ENCODE measurements at places on chromosomes 1 and 21.

DNA sequence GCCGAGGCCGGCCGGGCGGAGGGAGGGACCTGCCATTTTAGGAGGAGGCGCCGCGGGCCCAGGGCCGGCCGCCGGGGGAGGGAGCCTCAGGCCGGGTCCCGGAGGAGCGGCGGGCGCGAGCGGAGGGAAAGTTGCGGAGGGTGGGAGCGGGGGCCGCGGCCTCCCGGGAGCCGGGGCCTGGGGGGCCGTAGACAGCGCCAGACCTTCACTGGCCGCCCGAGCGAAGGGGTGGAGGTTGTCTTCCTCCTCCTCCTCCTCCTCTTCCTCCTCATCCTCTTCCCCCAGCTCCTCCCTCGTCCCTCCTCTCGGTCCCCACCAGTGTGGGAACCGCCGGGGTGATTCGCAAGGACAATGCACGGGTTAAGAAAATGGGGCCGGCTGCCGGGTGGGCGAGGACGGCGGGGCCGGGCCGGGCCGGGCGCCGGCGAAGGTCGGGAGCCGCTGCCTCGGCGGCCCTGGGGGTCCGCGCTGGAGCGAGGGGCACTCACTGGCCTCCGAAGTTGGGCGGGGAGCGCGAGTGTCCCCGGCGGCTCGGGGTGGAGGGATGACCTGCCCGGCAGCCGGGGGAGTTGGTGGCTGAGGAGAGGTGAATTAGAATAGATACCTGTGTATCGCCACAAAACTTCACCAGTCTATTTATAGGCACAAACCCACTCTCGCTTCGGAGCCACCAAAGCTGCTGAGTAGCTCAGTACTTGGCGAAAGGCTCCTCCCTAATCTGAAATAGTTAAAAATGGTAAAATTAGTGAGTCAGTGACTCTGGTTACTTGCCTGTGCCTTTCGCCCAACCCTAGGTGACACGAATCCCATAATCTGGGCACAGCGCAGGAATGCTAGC lies 1.3 kb downstream of the DYRK1A start:
- no peak for DNase-seq

- no peak for DNase-seq
Observed at GRCh38 chr1:175673371-175674150, 69.8 kb downstream of the TNR start.

DNA sequence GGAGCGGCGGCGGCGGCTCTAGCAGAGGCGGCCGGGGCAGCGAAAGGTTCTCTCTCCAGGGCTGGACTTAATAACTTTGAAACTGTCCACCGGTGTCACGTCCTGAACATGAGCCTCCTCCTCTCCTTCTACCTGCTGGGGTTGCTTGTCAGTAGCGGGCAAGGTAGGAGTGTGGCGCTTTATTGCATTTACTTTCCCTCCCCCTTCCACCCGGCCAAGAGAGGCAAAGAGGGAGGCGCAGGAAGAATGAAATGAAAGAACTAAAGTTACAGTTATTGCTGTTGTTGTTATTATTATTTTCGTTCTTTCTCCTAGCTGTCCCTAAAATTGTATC lies 214 bp downstream of the NCAM2 start:
- DNase-seq, result no peak

GRCh38 chr1:234997896-234998741 lies 130.5 kb downstream of the TOMM20 start:
- DNase-seq, result no peak

GRCh38 chr1:62355095-62355494 lies 35.9 kb upstream of the KANK4 start:
- DNase-seq, result no peak

DNA sequence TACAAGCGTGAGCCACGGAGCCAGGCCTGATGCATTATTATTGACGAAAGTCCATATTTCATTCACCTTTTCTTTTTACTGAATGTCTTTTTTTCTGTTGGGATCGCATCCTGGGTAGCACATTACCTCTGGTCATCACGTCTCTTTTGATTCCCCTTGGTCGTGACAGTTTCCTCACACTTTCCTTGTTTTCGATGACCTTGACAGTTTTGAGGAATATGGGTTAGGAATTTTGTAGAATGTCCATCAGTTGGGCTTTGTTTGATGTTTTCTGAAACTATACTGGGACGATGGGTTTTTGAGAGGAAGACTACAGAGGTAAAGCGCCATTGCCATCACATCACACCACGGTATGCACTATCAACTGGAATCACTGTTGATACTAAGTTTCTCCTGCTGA lies 26.6 kb upstream of the GALNT2 start:
- DNase-seq, result no peak

DNA sequence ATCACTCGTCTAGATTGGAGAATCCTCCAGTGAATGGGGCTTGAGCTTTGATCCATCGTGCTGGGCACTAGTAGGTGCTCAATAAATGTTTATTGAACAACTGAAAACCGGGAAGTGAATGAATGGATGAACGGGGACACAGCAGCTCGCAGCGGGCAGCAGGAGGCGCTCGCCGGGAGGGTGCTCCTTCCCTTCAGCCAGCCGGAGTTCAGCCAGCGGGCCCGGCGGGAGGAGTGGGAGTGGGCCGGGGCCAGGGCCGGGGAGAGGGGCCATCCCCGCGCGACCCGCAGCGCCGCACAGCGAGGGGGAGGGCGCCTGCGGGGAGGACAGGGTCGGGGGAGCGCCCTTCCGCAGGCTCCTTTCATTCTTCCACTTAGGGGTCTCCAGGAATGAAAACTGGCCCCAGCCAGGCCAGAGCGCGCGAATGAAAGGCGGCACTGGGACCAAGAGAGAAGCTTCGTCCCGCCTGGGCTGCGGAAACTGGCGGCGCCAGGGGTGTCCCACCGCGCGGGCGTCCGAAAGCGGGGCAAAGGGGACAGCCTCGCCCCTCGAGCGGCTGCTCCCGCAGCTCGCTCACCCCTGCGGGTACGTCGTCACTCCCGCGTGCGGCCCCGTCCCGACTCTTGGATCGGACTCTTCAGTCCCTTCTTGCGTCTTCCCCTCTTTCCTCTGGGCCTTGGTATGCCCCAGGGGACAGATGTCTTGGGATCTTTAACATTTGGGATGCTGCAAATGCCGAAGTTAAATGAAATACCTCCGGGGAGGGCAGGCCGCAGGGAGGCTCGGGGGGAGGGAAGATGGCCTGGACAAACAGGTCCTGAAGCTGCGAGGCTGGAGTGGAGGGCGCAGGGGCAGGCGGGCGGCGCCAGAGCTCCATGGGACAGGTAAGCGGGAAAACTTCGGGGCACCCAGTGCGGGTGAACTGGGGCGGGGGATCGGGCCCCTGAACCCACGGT lies 3.6 kb upstream of the INAVA start:
- DNase-seq, result no peak

All from NCI-H1436 treated with DMSO at 0.1 percent for 48 hours (cell line).